ENCODE measurements at places on chromosomes 3 and 15.
A peak's percentile ranks its signal among the peaks of the same experiment; 100 is the strongest.

- no peak for DNase-seq
Measured at GRCh38 chr15:82040862-82041261, 5.0 kb downstream of the MEX3B start.

GRCh38 chr15:69154684-69155083, 5.8 kb upstream of the GLCE start:
- peak; percentile 77 for DNase-seq

DNA sequence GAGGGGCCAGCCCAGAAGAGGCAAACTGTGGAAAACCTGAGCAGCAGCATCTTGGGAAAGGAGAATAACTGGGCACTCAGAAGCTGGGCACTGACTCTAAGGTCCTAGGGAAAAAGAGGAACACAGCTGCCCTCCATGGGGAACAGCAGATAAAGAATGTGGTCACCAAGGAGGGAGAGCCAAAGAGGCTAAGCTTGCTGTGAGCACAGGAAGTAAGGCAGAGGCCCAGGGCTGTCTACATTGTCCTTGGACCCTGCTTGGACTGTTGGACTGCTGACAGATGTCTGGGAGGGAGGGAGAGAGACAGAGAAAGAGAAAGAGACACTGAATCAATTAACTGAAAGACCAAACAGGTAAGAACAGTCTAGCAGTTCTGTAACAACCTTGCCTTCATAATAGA, 4.5 kb upstream of the MNS1 start:
- DNase-seq, result no peak

DNA sequence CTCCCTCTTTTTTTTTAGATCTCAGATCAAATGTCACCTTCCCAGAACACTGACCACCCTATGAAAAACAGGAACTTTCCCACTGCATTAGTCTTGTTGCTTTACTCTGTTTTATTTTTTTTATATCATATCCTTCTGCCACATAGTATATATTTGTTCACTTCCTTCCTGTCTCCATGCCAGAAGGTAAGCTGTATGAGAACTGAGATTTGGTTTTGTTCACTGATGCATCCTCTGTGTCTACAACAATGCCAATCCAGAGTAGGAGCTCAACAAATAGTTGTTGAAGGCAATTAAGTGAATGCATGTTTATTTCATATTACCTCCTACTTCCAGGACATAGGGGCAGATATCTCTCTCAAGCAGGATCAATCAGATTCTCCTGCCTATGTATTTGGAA, 114.4 kb downstream of the TPRG1 start:
- no peak for DNase-seq

DNA sequence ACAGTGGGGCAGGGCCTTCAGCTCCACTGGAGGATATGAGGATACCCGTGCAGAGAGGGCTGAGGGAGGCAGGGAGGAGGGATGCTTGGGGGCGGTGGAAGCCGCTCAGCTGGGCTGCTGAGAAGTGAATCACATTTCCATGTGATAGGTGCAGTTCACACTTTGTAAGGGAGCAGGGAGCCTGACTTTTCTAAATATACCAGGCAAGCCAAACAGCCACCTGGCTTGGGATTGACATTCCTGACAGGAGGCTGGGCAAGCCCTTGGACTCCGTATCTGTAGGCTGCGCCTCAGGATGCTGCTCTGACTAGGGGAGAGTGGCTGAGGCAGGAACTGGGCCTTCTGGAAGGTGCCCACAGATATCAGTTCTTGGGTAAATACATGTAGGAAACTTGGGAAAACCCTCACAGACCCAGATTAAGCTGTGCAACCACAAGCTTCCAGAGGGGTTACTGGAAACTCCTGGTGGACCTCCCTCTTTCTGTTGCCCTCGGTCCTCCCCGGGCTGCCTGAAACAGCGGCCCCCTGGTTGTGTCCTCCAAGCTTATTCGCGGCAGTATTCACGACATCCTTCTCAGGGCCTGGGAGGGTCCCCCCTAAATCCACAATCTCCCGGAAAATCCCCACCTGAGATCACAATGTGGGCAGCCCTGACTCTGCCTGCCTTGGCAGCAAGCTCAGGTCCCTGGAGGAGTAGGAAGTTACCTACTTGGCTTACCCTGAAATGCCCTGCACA, 33.0 kb upstream of the ADCY5 start:
- no peak for DNase-seq

DNA sequence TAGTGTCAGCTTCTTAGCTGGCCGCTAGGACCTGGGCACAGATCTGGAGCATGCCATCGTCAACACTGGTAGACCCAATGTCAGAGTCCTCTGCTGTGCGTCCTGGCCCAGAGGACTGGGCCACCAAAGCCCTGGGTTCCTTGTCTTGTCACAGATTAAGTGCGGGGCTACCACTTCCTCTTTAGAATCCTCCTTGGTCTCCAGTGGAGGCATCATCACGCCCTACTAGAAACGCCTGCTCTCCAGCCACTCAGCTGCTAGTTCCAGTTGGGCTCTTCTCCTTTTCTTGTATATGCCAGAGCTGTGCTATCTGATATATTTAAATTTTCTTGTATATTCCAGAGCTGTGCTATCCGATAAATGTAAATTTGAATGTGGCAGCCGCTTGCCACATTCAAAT, 11.2 kb downstream of the PPCDC start:
- peak; percentile 64 for DNase-seq

GRCh38 chr3:47715928-47716327, 65.8 kb downstream of the SMARCC1 start:
- no peak for DNase-seq

DNA sequence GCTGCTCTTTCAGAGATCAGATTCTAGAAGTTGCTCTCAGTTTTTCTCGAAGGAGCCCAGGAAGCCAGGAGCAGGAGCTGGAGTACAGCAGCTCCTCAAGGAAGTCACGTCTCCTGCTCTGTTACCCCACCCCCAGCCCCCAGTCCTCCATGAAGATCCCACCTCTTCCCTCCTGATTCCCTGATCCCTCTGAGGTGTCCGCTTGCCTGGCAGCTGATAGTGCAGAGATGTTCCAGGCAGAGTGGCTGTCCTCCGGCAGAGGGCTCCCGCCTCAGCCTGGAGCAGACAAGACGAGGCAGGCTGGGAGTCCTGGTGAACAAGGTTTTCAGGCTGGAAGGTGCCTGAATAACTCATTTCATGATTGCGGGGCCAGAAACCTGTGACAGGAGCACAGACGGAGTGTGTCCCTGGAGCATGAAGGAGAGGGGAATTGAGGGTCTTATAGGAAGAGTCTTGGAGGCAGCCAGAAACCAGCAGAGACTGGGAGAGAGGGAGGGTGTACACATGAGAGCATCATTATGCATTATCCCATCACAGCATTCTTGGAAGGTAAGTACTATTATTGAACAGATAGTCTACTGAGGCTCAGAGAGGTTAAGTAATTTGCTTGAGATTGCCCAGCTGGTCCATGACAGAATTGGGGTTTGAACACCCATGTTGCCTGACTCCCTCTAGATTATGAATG, 1.2 kb downstream of the HRH1 start:
- peak; percentile 27 for DNase-seq

DNA sequence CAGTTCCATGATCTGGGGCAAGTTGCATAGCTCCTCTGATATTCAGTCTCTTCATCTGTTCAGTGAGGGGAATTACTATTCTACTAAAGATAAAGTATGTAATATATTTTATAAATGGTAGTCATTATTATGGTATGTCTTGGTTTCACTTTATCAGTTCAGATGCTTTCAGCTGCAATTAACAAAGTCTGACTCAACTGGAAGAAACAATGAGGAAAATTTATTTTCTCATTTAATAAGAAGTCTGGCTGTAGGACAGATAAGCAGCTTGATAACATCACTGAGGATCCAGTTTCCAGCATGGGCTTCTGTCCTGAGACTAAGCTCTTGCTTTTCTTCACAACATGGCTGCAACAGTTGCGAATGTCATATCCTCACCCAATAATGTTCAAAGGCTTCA, 354.3 kb upstream of the TRIM42 start:
- DNase-seq, result no peak

All from inflammatory macrophage treated with lipopolysaccharide for 1 hour (primary cell).